Stimulated activated CD8-positive, alpha-beta memory T cell treated with anti-CD3 and anti-CD28 coated beads, Interleukin-4, amount 100 ng/mL, for 1 hour (primary cell): ENCODE measurements at places on chromosomes 7 and 10.

GRCh38 chr10:35927990-35928488, 285.9 kb upstream of the FZD8 start:
- no peak for DNase-seq

DNA sequence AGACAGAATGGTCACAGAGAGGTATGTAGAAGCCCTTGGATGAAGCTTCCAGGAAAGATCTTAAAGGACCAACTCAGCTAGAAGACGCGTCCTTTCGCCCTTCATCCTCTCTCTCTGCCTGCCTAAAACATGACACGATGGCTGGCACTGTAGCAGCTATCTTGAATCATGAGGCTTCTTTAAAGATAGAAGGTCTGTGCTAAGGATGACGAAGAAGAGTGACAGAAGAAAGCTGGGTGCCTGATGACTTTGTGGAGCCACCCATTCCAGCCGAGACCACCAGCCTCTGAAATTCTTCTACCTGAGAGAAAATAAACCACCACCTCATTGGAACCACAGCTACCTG, 25.5 kb downstream of the WDR86 start:
- DNase-seq, result no peak

- no peak for DNase-seq
Observed at GRCh38 chr7:121160150-121161008, 168.4 kb upstream of the WNT16 start.

DNA sequence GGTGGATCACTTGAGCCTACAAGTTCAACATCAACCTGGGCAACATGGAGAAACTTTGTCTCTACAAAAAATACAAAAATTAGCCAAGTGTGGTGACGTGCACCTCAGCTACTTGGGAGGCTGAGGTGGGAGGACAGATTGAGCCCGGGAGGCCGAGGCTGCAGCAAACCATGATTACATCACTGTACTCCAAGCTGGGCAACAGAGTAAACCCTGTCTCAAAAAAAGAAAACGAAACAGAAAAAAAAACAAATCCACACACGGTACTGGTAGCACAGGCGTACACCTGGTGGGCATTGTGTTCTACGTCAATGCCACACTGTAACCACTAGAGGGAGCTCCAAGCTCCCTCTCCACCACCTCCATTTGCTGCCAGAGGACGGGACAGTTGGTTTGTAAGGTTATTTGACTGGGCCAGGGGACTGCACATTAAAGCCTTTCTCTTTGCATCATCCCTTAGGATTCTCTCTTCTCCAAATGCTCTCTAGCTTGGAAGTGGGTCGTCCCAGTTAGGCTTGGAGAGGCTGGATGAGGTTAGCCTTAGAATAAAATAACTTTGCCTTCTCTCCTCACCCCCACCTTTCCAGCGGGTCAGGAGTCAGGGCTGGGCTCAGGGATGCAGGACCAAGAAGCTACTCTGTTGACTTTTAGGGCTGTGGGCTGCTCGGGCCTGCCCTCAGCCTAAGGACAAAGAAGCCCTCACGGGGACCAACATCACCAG, 130.8 kb downstream of the SORBS1 start:
- peak; percentile 15 for DNase-seq

- no peak for DNase-seq
Observed at GRCh38 chr10:86251426-86251825, 115.2 kb downstream of the GRID1 start.

DNA sequence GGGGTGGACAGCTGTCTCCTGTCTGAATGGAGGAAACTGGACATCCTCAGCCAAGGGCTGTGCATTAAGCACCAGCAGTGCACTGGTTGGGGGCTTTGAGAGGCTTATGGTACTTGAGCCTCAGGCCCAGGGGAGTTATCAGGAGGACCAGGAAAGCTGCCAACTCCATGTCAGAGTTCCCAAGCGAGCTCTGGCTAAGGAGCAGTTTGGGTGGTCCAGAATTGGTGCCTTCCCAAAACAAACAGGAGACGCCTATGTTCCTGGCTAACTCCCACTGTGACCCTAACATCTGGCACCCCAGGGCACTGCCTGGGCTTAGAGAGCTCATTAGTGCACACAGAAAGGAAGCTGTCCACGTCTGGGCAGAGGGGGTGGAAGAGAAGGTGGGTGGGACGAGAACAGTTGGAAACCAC, 408.6 kb upstream of the NPVF start:
- no peak for DNase-seq

GRCh38 chr10:22429981-22430421, 84.7 kb downstream of the SPAG6 start:
- DNase-seq, result no peak

DNA sequence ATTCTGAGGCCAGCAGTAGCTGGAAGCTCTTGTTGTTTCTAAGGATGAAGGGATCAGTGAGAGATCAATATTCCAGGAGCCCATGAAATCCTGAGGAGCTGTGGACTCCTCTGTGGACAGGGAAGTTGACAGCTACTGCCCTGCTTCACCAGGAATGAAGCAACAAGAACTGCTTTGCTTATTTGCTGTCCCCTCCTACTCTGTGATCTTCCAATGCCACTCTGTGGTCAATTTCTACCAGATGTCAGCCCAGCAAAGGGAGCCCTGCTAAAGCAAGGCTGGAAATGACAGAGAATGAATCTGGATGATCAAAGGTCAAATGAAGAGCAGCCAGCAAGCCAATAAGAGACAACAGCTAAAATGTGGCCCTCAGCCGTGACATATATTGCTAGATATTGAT, 227.5 kb upstream of the CHRM2 start:
- DNase-seq, result no peak

- no peak for DNase-seq
Observed at GRCh38 chr7:8585591-8585990, 152.2 kb downstream of the NXPH1 start.

DNA sequence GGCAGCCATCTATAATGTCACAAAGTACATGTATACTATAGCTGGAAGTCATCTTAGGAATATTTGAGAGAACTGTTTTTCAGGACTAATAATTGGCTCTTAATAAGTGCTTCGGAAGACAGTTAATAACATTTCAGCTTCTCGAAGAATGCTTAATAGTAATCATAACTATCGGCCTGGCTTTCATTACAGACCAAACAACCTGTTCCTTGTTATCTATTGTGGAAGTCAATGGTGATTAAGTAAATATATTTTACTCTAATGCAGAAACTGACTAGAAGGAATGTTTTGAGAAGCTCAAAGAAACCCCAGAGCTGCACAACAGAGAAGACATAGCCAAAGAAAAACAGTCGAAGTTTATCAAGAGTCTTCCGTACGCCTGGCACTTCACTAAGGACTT, 106.8 kb upstream of the FAM133B start:
- no peak for DNase-seq

DNA sequence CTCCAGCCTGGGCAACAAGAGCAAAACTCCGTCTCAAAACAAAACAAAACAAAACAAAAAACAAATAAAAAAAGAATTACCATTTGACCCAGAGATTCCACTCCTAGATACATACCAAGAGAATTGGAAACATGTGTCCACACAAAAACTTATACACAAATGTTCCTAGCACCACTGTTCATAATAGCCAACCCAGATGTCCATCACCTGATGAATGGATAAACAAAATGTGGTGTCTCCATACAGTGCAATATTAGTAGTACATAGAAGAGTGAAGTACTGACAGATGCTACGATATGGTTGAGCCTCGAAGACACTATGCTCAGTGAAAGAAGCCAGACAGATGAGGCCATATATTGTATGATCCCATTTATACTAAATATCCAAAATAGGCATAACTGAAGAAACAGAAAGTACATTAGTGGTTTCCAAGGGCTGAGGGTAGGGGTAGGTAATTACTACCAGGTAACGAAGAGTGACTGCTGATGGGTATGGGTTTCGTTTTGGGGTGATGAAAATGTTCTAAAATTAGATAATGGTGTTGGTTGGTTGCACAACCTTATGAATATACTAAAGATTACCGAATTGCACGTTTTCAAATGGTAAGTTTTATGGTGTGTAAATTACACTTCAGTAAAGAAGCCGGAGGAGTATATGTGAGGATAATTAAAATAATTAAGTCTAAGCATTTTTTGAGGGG, 20.0 kb downstream of the MYO1G start:
- no peak for DNase-seq
